Cerebellum (tissue), 4 donors: ENCODE measurements at places on chromosomes 4 and X.
A peak's percentile ranks its signal among the peaks of the same experiment; 100 is the strongest.

- DNase-seq, result no peak
Observed at GRCh38 chrX:112643721-112644120, 36.0 kb downstream of the LHFPL1 start.

- no peak for DNase-seq
Observed at GRCh38 chr4:17336986-17337385, 174.9 kb downstream of the QDPR start.

DNA sequence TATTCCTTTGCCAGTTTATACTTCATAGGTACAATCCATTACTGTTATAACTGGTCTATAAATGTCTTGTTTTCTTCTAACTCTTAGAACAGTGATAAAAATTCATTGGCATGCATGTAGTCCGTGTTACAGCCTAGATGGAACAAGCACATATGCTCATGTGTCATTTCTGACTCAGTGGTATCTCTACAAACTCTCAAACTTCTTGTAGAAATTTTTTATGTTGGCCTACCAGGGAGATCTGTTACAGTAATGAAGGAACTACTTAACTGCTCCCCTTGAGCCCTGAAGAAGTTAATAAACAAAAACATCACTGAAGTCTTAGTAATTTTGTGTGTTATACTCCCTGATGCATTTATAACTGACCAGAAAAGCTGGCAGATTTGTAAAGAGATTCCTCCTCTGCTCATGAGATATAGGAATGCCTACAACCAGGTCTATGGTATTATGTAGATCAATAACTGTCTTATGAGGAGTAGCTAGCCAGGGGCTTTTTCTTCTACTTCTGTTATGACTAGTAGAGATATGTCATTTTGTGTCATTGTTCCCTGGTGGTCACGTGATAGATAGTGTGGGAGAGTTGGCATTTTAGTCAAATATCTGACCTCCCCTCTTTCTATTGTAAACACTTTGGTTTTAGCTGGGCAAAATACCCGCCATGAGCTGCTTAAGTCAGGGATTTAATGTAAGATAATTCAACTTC lies 53.7 kb upstream of the FAAH2 start:
- no peak for DNase-seq

DNA sequence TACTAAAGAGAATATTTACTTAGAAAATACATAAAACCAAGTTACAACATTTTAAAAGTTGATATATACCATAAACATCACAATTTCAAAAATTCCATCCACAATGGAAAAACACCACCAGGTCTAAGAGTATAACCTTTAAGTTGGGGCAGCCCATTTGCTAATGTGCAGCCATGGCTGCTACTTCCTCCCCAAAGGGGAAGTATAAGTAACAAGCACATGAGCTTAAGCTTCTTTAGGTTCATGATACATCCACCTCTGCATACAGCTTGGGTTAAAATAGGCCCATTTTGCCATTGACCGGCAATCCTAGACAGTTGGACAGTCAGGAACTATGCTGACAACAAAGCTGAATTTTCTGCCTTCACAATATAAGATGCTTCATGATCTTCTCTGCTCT lies 16.6 kb upstream of the GASK1B start:
- no peak for DNase-seq

DNA sequence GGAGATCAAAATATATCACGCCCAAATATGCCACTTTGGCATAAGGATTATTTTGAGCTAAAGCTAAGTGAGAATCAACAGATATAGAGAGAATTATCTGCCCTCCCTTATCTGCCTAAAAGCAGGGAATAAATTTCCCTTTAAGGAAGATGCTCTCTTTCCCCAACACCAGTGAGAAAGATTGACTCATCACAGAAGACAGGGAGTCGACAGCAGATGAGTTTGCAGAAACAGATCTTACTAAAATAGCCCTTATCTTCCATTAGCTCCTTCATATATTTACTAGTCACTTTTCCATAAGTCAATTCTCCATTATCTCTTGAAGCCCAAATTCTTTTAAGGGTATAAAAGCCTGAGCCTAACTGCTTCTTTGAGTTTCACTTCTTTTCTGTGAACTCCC lies 156.6 kb downstream of the CAMK2D start:
- DNase-seq, result no peak

DNA sequence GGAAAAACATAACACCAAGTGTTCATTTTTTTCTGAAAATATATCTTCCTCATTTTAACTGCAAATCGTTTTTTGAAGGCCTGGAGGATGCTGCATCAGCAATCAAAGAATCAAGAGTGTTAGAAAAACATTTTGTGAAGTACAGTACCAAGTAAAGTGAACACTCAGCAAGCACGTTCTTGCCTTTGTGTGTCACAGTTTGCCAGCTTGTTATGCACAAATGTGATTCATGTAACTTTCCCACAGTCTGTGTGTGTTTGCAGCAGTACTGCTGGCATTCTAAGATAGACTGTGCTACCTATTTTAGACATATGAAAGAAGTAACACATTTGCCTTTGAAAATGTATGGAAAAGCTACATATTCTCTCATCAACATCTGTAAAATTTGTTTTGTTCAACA lies 1617.7 kb downstream of the RPA4 start:
- DNase-seq, result no peak

GRCh38 chrX:1546691-1547251 lies 9.8 kb upstream of the P2RY8 start:
- DNase-seq, result no peak

- no peak for DNase-seq
Observed at GRCh38 chrX:137118136-137118535, 84.3 kb upstream of the GPR101 start.

DNA sequence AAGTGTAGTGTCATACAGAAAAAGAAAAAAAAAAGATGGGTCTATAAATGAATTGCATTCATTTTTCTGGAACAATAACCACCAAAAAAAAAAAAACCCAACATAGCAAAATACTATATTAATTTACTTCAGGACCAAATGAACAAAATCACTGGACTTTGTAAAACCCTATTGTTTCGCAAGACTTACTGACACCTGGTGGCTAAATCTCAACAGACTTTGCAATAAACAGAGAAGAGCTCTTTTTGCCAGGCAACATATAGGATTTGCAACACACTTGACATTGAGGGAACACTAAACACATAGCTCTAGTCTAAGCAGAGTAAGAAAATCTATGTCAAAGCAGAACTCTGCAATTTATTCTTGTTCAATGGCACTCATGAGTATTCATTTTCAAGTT lies 990.2 kb downstream of the STPG2 start:
- peak; percentile 11 for DNase-seq

DNA sequence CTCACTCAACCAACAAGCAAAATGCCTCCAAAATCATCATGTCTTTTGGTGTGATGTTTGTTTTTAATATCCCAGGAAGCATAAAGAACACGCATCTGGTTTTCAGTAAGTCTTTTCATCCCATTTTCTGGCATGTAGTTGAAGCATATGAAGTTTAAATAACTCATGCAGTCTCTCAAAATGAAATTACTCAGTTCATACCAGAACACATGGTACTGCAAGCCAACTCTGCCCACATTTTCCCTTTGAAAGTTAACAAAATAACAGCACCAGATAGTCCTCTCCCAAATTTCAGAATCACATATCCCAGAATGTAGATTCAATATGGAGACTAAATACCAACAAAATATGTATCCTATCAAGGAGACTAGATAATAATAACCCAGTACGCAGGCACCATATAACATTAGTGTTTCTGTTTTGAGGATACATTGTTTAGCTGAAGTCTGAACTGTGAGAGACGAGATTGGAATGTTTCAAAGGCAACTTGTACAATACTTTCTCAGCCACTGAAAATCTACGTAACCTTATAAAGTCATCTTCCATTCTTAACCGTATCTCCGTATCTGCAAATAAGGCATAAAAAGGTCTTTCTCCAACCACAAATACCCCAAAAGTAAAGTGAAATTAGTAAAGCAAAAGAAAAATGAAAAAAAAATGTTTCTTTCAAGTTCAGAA lies 23.1 kb downstream of the CORIN start:
- DNase-seq, result no peak

GRCh38 chr4:55670695-55671094 lies 34.6 kb upstream of the NMU start:
- no peak for DNase-seq

DNA sequence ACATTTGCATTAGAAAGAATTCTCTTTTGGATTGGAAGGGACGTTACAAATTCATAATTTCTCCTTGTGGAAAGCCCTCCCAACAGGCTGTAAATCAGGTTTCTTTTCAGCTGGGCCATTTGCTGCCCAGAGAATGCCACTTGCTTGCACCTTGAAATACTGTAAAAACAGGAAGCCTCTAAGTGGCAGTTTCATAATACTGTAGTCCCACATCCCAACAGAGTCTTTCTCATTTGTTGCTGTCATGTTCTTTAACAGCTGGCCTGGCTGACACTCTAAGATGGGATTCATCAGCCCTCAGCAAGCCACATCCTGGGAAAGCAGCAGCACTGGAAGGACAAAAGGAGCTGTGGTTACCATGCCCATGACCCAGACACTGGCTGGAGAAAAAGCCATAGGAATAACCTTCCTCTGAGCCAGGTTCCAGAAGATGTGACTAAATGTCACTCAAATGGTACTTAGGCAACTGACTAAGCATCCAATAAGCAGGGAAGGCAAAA lies 221.9 kb upstream of the MBNL3 start:
- DNase-seq, result no peak

DNA sequence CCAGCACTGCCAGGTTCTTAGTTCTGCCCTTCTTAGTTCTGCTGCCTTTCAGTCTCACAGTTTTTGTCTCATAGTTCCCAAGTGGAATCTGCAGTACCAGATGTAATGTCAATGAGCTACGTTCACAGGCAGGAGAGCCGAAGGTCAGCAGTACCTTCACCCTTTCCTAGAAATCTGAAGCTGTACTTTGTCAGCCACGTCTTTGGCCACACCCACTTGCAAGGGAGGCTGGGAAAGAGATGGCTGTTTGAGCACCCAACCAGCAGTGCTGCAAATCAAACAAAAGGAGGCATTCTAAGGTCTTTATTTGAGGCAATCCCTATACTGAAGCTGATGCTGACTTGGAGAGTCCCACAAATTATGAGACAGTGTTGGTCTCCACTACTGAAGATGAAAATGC lies 199.1 kb upstream of the NPY2R start:
- DNase-seq, result no peak

DNA sequence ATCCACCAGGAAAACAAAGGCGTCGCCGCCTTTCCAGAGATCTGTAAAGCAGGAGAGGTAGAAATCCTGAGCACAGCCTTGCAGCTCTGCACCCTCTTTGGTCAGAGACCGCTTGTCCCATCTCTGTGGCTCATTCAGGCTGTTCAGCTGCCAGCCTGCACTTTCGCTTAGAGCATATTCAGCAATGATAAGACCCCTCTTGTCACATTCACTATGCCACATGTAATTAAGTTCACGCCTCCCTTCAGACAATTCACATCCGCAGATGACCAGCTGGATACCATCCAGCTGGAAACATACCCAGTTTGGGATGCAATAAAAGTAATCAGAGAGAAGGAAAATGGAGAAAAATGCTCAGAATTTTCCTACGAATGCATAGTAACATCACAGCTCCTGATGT lies 335.4 kb downstream of the UNC5C start:
- no peak for DNase-seq

DNA sequence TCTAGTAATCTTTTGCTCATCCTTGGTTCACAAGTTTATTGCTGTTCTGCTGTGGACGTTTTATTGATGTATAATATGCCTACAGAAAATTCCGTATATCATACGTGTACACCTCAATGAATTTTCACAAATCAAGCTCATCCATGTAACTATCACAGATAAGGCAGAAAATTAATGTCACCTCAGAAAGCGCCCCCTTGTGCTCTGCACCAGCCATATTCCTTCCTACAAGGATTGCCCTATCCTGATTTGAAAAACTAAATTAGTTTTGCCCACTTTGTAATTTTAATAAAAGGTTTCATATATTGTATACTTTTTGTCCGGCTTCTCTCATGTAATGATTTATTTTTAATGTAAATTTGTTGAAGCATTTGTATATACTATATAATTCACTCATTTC lies 390.8 kb downstream of the ADGRL3 start:
- DNase-seq, result no peak

DNA sequence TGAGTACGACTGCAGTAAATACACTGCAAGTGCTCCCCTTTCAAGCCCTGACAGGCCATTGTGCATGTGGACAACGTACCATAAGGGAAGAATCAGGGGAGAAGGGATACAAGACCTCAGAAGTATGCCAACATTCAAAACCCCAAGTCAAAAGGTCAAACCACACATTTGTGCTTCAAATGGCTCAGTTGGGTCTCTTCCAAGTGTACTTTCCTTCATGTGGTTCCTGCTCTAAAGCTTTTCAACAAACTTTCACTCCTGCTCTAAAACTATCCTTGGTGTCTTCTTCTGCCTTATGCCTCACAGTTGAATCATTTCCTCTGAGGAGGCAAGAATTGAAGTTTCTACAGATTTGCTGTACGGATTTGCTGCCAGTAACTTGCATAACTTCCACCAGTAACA lies 305.7 kb upstream of the SLIT2 start:
- DNase-seq, result no peak

- no peak for DNase-seq
Observed at GRCh38 chrX:109704563-109704962, 28.5 kb downstream of the ACSL4 start.

DNA sequence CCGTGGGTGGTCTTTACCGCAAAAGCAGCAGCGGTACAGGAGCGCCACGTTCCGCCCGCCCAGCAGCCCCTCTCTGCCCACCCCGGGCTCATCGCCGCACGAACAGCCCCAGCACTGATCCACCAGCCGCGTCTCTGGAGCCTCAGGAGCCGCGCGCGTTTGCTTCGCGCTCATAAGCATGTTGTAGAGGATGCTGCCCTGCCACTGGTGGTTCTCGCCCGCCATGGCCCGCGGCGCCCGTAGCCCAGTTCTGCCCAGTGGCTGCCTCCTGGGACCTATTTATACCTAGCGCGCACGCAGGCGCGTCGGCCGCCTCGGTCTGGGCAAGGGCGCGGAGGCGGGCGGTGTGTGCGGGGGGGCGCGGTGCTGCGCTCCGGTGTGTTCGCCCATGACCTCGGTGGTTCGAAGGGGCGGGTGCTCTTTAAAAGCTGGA lies at the start of gene NR0B1:
Gene NR0B1 (minus strand): TSS at position 252 of the 433 bp plus-strand sequence. CDS start 27 bp downstream, at position 225.
- no peak for DNase-seq

DNA sequence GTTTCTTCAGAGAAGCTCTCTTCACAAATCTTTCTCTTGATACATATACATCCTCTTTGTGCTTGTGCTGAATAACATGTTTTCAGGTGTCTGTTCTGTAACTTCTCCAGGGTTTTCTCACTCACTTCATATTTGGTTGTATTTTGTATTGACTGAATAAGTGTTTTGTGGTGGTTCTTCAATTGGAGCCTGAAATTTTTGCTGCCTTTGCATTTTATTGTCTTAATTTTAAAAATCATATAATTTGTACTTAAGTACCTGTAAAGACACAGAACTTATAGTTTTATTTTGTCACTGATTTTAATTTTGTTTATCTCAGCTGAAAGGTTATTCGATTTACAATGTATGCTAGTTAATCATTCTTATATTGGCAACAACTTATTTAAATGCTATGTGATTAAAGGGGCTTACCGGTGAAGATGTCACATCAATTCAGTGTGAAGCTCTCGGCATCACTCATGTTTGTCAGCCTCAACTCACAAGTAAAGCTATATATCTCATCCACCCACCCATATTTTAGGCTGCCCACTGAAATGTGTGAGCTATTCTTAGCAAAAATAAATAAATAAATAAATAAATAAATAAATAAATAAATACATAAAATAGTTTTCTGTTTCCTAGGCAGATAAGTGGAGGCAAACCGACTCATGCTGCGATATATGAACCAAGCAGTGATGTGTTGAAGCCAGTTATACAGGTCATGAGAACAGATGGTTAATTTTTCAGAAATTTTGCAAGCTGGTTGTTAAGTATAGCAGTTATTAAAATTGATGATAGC lies 76.4 kb upstream of the FSTL5 start:
- no peak for DNase-seq

- DNase-seq, result no peak
Observed at GRCh38 chrX:137171626-137172025, 137.8 kb upstream of the GPR101 start.
